Omental fat pad (tissue), 4 donors: ENCODE measurements at places on chromosomes 4 and X.

DNA sequence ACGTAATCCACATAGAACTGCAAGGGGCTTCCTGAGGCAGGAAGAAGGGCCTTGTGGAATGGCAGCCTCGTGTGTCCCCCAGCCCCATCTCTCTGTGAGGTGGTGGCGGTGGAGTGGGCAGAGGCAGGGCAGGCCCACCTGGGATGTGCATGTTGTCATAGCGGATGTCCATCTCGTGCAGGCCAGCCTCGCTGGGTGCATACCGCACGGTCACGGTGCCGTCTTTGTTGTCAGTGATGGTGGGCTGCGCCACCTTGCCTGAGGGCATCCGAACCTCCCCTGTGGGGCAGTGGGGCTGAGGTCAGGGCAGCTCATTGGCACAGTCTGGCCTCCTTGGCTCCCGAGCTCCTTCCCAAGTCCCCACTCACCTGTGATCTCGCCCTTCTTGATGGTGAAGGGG lies 20.4 kb downstream of the FLNA start:
- no peak for DNase-seq

DNA sequence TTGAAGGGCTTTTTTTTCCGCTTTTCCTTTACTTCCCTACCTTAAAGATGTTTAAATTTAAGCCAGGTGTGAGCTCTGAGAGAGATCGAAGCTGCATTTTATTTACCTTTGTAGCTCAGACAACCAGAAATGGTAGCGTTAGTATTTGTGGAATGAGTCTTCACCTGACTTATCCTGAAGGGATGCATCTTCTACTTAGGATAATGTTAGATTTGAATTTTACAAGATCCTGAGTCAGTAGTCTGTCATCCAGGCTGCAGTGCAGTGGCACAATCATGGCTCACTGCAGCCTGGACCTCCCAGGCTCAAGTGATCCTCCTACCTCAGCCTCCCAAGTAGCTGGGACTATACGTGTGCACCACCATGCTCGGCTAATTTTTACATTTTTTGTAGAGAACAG lies 26.2 kb downstream of the TMSB4X start:
- DNase-seq: no peak

GRCh38 chr4:182297659-182298058 lies 54.5 kb downstream of the TENM3 start:
- DNase-seq: no peak

- DNase-seq: no peak
These were observed 18.4 kb downstream of the ZFX start for GRCh38 chrX:24167719-24168472.

GRCh38 chrX:23785580-23785979 lies 2.6 kb downstream of the SAT1 start:
- no peak for DNase-seq

- no peak for DNase-seq
These were observed 16.6 kb downstream of the S100G start for GRCh38 chrX:16666541-16666940.

DNA sequence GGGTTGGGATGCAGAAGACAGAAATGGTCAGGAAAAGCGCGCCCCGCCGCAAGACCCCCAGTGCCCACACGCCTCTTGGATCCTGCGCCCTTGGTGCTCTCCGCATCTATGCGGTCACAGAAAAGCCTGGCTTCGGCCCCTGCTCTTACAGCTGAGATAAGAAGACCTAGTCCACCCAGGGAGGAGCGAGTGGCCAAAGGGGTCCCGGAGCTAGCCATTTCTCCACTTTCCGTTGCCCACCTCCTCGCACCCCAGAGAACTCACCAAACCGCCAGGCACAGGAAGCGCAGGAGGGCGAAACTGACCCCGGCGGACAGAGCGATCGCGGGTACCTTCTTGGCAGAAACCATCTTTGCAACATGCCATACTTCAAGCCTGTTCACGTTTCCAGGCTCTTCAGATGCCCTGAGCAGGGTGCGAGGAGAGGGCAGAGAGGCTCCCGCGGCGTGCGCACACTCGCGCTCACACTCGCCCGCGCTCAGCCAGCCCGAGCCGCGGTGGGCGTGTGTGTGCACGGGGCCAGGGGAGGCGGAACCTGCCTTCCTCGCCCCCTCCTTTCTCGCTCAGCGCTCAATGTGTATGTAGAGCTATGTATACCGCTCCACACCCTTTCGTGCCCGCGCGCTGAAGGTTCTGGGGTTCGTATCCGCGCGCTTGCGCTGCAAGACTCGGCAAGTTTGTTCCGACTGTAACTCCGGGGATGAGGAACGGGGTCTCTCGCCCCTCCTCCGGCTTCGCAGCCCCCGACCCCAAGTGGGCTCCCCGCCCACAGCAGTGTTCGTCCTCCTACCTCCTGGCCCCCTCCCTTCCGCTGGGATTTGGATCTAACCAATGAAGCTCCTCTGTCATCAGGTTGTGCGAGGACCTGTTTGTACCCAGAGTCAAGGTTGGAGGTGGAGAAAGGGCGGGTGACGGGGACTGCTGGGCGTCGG lies at the start of gene GABRA4:
Gene GABRA4, minus strand, starts transcription at position 507 of the 932 bp plus-strand sequence. Its CDS starts 157 bp downstream, at position 350.
- DNase-seq: no peak

DNA sequence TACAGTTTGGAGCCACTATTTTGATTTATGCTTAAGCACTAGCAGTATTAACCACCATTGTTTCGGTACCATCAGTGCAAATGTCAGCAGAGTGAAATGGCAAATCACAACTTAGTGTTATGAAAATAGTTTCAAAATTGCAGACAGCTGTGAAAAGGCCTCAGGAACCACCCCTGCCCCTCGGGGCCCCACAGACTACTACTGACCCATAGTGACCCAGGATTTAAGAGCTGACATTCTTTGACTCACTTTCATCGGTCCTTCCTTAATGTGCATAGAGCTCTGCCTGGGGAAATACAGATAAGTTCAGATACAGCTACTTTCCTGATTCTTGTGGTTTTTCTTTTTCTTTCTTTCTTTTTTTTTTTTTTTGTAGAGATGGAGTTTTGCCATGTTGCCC lies 3.3 kb upstream of the BBS7 start:
- DNase-seq: no peak

DNA sequence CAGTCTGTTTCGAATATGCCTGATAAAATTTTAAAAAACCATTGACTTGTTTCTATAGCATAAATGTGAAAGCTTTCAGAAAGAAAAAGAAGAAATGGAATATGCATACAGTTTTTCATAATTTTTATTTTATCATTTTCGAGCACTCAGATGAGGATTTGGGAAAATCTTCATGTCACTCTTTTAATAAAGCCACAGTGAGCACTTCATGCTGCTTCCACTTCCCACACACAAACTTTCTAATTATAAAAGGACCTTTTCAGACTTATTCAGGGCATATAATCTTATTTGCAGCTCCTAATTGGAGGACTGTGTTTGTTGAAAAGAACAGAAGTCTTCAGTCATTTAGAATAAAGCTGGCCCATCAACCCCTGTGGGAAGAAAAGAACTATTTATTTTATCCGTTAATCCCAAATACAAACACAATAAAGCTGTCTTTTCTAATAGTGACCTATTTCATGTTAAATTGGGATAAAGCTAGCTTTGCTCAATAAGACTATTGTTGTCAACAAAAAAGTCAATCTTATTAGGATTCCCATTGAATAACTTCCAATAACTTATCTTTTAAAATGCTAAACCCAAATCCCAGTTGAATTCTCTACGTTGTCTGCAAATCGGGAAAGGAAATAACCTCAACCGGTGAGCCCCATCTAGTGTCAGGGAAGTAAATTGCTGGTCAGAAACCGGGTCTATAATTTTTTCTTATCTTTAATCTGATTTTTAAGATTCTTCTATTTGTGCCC lies 211.5 kb downstream of the PDGFRA start:
- DNase-seq: no peak

GRCh38 chr4:102301167-102301566 lies 44.1 kb downstream of the SLC39A8 start:
- DNase-seq: no peak

- no peak for DNase-seq
These were observed 23.5 kb downstream of the ARSJ start for GRCh38 chr4:113955948-113956347.

GRCh38 chr4:19194672-19195071 lies 1057.0 kb upstream of the SLIT2 start:
- DNase-seq: no peak

DNA sequence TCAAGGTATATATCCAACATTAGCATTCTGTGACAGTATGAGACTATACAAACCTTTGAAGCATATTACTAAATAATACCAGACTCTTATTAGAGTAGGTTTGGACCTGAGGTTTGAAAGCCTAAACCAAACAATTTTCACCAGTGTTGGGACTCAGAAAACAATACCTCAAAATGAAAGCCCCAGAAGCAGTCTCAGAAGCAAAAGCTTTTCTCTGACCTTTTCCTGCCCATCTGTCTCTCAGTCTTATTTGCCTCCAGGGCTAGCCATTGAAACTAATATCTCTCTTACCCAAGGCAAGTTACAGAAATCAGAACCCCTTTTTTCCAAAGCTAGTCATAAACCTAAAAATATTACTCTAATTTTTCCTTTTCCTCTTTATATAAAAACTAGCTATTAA lies 163.3 kb downstream of the PTCHD1 start:
- no peak for DNase-seq

DNA sequence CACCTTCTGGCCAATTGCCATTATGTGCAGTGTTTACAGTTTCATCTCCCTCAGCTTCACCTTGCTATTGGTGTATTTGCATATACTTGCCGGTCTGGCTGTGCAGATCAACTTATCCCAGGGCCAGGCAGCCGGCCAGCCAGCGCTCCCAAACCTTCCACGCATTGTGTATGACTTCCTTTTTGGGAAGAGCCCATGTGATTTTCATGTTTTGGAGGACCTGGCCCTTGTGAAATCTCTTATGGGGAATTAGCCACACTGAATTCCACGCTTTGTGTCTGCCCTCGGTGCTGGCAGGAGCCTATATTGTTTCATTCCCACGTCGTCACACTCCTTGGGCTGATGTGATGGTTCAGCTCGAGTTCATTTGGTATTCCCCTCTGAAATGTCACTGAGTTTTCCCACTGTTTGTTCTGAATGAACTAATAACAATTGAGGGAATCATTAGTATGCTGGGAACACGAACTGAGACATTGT lies 6.0 kb upstream of the PDLIM3 start:
- no peak for DNase-seq
